ENCODE measurements at places on chromosomes 3 and 15.

- DNase-seq = no peak
Observed at GRCh38 chr3:138445236-138445635, 10.8 kb downstream of the ESYT3 start.

- no peak for DNase-seq
Observed at GRCh38 chr3:10935028-10935427, 57.5 kb upstream of the SLC6A1 start.

GRCh38 chr3:141618938-141619337, 119.2 kb upstream of the RNF7 start:
- no peak for DNase-seq

GRCh38 chr15:84839714-84840113, 22.6 kb downstream of the ALPK3 start:
- no peak for DNase-seq

DNA sequence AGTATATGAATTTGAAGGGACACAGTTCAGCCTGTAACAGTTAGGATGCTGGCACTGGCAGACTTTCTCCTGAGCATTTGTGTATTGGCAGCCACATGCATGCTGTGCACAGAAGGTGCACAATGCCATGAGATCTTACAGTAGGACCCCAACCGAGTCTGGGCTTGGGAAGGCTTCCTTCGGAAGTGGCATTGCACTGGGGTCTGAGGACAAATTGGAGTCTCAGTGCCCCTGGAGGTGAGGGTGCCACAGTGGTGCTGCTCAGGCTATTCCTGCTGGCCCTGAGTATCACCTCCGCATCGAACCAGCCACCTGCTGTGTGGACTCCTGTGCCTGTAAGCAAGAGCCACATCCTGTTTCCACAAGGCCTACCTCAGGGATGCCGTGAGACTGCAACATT, 99.5 kb downstream of the DNAJB8 start:
- DNase-seq = no peak

DNA sequence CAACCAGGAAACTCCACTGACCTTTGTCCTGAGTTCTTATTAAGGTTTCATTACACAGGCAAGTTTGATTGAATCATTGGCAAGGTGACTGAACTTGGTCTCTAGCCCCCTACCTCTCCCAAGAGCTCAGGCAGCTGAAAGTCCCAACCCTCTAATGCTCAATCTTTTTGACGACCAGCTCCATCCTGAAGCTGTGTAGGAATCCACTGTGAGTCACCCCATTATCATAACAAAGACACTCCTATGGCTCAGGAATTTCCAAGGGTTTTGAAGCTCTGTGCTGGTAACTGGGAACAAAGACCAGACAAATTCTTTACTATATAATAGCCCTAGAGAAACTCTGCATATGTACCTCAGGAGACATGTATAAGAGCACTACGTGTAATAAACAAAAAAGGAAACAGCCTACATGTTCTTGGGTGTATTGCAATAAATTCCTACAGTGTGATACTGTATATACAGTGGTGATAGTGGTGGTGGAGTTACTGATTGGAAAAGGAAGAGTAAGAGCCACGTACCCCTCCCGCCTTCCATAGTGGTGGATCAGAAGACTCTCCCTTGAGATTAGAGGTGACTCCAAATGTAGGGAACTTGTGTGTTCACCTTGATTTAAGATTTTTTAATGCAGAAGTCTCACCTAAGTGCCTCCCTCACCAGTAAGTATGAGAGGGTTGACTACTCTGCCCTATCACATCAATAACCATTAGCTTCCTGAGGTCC, 116.6 kb downstream of the ST8SIA2 start:
- DNase-seq = no peak

DNA sequence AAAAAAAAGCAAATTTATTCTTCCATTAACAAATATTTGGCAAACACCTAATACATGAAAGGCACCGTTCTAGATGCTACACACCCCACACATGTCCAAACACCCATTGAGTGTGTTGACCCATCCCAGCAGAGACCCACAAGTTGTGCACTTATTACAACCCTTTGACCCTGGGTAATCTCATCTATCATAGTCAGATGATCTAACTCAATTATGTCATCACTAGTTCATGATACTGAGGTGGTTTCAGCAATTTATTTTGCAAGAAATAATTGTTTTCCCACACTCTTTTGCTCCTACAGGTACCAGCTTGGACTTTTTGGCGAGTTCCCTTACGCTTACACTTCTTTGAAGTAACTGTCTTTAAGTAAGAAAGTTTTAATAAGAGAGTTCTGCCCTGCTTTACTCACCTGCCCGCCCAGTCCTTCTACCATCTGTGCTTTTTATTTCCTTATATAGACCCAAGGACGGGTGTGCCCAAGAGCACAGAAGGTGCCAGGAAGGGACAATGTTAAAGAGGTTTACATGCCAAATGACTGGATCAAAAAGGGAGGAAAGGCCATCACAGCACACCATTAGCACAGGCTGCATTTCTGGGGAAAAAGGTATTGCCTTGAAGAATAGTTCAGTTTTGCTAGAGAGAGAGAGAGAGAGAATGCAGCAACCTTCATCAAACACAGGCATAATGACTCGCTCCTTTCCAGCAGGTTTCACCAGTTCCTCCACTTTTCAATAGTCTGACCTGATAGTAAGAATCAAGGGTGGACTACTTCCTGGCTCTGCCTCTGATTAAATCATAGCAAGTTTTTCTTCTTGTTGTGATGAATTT, 54.5 kb upstream of the ATP11B start:
- no peak for DNase-seq

DNA sequence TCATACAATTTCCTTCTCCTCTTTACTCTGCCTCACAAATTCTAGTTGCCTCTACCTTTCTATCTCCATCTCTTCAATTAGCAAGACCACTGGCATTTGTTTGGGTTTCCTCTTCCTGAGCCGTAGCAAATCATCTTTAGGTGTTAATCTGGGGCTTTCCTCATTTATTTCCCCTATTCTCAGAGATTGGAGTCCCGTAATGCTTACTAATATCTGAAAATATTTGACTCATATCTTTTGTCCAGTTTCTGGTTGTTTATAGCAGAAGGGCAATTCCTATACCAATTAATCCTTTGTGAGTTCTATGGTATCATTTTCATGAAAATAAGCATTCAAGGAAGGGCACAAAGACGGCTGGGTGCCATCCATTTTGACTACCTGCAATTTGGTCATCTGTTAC, 103.7 kb downstream of the NR2E3 start:
- no peak for DNase-seq

DNA sequence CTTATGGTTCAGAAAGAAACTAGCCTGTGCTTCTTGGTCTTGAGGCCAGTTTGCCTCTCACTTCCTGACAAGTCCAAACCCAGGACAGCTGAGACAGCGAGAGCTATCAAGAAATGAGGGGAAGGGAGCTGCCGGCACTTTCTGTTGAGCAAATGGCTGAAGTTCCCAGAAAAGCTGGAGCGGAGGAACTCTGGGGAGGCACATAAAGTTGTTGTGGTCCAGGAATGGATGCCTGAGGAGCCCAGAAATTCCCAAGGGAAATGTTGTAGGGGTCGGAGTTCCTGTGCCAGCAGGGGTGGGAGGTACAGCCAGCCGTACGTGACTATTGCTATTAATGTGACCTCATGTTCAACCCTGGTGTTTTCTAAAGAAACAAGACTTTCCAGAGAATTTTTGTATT, 98.8 kb upstream of the TNFAIP8L3 start:
- no peak for DNase-seq

- DNase-seq = no peak
Observed at GRCh38 chr3:167864552-167864874, 129.0 kb downstream of the SERPINI1 start.

DNA sequence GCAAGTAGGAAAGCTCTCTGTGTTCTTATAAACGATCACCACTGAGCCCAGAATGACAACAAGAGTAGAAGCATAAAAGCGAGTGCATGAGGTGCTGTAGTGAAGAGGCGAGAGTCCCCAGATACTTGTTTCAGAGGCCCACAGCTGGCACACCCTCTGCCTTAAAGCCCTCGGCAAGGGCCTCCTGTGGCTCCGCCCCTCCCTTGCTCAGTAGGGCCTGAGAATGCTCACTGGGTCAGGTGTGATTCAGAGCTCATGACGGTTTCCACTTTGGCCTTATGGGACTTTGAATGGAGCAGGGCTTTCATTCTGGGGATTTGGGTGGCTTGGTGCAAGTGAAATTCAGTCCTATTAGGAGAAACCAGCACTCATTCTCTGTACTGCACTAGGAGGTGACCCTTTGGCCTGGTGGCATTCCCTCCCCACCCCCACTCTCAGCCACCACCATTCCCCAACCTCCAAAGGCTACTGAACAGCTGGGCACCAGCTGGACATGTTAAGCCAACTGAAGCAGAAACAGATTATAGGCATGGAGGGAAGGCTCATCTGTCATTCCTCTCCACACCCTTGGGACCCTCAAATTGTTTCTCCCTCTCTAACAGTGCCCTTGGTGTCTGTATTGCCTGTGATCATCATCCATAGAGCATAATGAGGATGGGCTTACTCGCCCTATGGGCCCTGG, 109.6 kb upstream of the CTDSPL start:
- DNase-seq = no peak

- no peak for DNase-seq
Observed at GRCh38 chr3:66344848-66345578, 124.2 kb downstream of the SLC25A26 start.

- no peak for DNase-seq
Observed at GRCh38 chr15:82950295-82950694, 2.2 kb downstream of the HOMER2 start.

GRCh38 chr3:107651782-107652181, 129.0 kb downstream of the BBX start:
- DNase-seq = no peak

GRCh38 chr3:167102071-167102470, 278.0 kb downstream of the ZBBX start:
- DNase-seq = no peak

GRCh38 chr15:65421360-65422215, 1.2 kb downstream of the IGDCC4 start:
- peak; percentile 44 for DNase-seq

GRCh38 chr3:55688154-55688553, 201.0 kb upstream of the WNT5A start:
- DNase-seq = no peak

DNA sequence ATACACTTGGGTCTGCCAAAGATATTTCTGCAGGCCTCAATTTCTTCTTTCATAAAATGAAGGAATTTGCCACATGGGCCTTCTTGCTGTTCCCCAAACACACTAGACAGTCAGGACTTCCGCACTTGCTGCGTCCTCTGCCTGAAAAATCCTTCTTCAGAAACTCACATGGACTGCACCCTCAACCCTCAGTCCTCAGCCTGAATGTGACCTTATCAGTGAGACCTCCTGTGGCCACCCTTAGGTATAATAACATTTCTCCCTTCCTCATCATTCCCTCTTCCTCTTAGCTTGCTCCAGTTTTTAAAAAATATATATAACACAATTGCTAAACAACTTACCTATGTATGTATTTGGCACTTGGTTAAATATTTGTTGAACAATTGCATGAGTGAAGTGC, 257.5 kb downstream of the MFSD1 start:
- DNase-seq = no peak

- no peak for DNase-seq
Observed at GRCh38 chr15:86041399-86041798, 38.3 kb upstream of the AGBL1 start.

DNA sequence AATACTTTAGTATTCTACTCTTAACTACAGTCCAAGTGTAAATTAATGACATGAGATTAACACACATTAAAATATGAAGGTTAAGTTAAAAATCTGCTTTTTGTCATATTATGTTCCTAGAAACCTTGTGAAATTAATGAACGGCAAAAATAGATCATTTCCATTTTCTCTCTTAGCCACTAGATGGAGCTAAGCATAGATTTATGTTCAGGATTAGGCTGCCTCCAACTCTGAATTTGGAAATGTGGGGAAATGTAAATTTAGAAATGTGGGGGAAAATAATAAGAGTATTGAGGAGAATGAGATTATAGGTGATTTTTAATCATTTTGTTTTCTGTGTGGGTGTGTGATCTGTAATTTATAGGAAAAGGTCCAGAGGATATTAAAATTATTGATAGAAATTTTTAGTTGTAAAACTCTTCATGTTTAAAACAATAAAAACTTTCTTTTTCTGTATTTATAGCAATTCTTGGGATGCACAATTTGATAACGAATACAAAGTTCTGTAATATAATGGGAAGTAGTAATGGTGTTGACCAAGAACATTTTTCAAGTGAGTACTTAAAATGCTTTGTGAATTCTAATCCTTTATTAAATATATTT, 59.2 kb downstream of the TMOD3 start:
- DNase-seq = peak; percentile 16

GRCh38 chr15:59933607-59934006, 70.5 kb upstream of the FOXB1 start:
- no peak for DNase-seq

- DNase-seq = no peak
Observed at GRCh38 chr15:66614951-66615760, 49.4 kb upstream of the LCTL start.

- DNase-seq = no peak
Observed at GRCh38 chr3:80238152-80238551, 470.4 kb upstream of the ROBO1 start.

DNA sequence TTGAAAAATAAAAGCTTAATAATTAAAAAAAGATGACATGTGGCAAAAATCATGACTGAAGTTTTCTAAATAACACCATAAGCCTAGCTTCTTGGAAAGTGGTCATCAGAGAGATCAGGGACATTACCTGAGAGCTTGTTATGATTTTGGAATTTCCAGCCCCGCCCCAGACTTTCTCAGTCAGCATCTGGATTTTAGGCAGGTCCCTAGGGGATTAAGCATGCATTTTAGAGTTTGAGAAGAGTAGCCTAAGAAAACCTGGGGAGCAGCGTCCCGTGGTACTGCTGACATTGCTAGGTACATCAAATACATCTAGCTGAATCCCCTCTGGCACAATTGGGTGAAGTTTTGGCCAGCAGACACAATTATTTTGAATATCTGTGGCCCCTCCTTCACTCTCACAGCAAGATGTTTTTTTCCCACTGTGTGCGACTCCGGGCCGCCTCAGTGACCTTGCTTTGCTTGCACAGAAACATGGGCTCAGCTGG, 58.7 kb upstream of the MEF2A start:
- peak; percentile 38 for DNase-seq

DNA sequence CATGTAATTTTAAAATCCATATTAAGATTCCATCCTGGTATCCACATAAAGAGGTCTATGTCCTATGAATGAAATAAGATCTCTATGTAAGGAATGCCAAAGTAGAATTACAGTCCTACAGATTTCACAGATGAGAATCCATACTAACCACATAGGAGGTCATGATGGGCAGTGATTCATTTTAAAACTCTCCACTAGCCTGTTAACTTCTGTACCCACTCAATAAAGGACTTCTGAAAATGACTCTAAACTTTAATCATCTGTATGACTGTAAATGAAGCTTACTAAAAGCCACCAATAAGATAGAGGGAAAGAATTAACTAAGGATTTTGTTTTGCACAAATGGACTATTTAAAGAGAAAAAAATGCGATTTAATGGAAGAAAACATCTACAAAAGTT, 28.7 kb downstream of the MORC1 start:
- DNase-seq = no peak

DNA sequence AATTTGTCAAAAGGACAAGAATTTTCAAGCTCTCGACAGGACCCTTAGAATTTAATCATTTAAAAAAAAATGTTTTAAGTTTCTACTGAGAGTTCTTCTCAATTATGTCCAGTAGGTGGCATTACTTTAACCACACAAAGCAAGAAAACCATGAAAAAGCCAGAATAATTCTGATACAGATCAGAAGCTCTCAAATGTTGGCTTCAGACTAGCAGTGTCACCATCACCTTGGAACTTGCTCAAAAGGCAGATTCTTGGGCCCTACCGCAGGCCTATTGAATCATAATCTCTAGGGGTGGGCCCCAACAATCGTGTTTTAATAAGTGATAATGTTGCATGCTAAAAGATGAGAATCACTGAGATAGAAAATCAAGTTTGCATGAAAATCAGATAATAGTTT, 99.5 kb upstream of the KCNMB2 start:
- peak; percentile 76 for DNase-seq

- DNase-seq = no peak
Observed at GRCh38 chr15:78140292-78140691, 8.9 kb upstream of the IDH3A start.

All from NCI-H1105 treated with DMSO at 0.1 percent for 48 hours (cell line).